Activated T-helper 17 cell treated with anti-CD3 and anti-CD28 coated beads, Interleukin-2, amount 50 U/mL, for 72 hours (primary cell): ENCODE measurements at places on chromosomes 13 and 19. TPM values are rescaled to one million over a fixed set of nuclear protein-coding genes. Genes with fewer than 3 reads are reported as not detected.

- peak; percentile 70 for ATAC-seq
Measured at GRCh38 chr13:99063952-99064351, 86.1 kb upstream of the DOCK9 start.

- ATAC-seq: no peak
Measured at GRCh38 chr13:22235950-22236290, 565.0 kb downstream of the FGF9 start.

- ATAC-seq: no peak
Measured at GRCh38 chr13:88068316-88068715, 397.1 kb downstream of the SLITRK5 start.

- peak; percentile 69 for ATAC-seq
Measured at GRCh38 chr19:2488405-2488941, 12.5 kb downstream of the GADD45B start.

- ATAC-seq: no peak
Measured at GRCh38 chr13:113775451-113776145, 16.6 kb downstream of the TMEM255B start.

- peak; percentile 83 for ATAC-seq
Measured at GRCh38 chr19:29873024-29873800, 61.4 kb downstream of the CCNE1 start.

DNA sequence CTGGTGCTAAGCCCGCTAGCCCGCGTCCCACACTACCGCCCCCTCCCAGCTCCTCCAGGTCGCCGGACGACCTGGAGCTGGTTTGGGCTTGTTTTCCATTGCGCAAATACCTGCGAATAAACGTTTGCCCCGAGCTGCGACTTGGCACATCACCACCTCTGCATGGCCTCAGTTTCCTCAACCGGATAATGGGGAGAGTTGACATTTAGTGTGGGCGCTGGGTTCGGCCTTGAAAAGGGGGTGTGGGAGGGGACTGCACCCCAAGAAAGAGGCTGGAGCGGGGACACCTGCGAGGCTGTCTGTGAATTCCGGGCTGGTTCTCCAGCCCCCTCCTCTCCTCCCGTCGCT is 11.0 kb upstream of the JUND start:
- ATAC-seq: no peak

GRCh38 chr19:6935069-6935468 is 47.7 kb downstream of the ADGRE1 start:
- ATAC-seq: no peak

SHC2 gene
- total RNA-seq: 0.26 TPM

CYP2A6 gene
- total RNA-seq: not detected

ZNF417 gene
- 26.3 TPM for total RNA-seq

COL5A3 gene
- 32.1 TPM for total RNA-seq

DNA sequence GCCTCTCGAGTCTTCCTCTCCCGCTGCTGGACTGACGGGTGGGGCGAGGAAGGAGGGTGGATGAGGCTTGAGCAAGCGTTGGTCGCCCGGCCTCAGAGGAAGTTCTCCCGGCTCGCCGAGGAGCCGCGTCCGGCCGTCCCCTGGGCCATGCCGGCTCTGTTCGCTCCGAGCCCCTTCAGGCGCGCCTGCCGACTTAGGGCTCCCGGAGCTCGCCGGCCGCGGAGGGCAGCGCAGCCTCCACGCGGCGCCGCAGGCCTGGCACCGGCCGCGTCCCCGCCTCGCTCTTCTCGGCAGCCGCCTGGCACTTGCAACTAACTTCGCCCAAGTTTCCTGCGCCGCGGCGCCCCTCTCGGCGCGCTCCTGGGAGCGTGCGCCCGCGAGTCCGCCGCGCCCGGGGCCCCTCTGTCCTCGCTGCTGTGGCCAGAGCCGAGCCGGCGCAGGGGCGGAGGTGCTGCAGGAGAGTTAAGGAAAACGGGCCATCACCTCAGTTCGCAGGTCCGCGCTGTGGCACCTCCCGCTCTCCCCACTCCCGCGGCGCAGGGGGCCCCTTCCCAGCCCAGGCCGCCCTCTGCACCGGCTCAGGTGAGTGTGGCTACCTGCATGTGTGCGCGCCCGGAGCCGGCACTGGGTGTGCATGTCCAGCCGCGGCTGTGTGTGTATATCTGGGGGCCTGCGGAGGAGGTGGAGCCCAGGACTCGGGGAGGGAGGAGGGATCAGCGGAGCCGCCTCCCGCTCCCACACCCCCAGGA is 641 bp upstream of the SOX21 start:
- no peak for ATAC-seq

LIM2 gene
- total RNA-seq: not detected

WDR87 gene
- not detected for total RNA-seq
